BJ (cell line): ENCODE measurements at places on chromosomes 6 and 20. TPM values are rescaled to one million over a fixed set of nuclear protein-coding genes. Genes with fewer than 3 reads are reported as not detected.

The SAMD5 gene
- 3.3 and 6.0 TPM in 2 replicates for polyA plus RNA-seq

The NKX2-4 gene
- polyA plus RNA-seq: not detected in 2 replicates

The TXLNB gene
- polyA plus RNA-seq: 0.44 and 0.71 TPM in 2 replicates

The SLC25A27 gene
- 1.6 and 3.9 TPM in 2 replicates for polyA plus RNA-seq

The KCNK17 gene
- not detected in 2 replicates for polyA plus RNA-seq

The CLIC5 gene
- not detected in 2 replicates for polyA plus RNA-seq

The PI3 gene
- not detected in 2 replicates for polyA plus RNA-seq

The FAM209B gene
- polyA plus RNA-seq: 0.33 TPM in 1 of 2 replicates, not detected in the other

The OLIG3 gene
- not detected in 2 replicates for polyA plus RNA-seq

The MICB gene
- 21.9 and 23.4 TPM in 2 replicates for polyA plus RNA-seq

The BPI gene
- polyA plus RNA-seq: 0.69 and 1.1 TPM in 2 replicates

The SPINT3 gene
- polyA plus RNA-seq: not detected in 2 replicates

The KCNQ5 gene
- 1.4 and 1.6 TPM in 2 replicates for polyA plus RNA-seq

The OR2B3 gene
- polyA plus RNA-seq: not detected in 2 replicates

The TMC2 gene
- not detected in 2 replicates for polyA plus RNA-seq

The CYP24A1 gene
- polyA plus RNA-seq: 0.07 and 0.10 TPM in 2 replicates

The SCRT2 gene
- polyA plus RNA-seq: not detected in 2 replicates

The DPPA5 gene
- polyA plus RNA-seq: not detected in 2 replicates

The PTCRA gene
- polyA plus RNA-seq: not detected in 2 replicates

The LY6G5C gene
- polyA plus RNA-seq: 3.1 and 3.6 TPM in 2 replicates

The CD24 gene
- polyA plus RNA-seq: 0.05 and 0.07 TPM in 2 replicates

The XRN2 gene
- polyA plus RNA-seq: 48.9 and 67.7 TPM in 2 replicates
